ENCODE measurements at places on chromosomes 6 and 20.

DNA sequence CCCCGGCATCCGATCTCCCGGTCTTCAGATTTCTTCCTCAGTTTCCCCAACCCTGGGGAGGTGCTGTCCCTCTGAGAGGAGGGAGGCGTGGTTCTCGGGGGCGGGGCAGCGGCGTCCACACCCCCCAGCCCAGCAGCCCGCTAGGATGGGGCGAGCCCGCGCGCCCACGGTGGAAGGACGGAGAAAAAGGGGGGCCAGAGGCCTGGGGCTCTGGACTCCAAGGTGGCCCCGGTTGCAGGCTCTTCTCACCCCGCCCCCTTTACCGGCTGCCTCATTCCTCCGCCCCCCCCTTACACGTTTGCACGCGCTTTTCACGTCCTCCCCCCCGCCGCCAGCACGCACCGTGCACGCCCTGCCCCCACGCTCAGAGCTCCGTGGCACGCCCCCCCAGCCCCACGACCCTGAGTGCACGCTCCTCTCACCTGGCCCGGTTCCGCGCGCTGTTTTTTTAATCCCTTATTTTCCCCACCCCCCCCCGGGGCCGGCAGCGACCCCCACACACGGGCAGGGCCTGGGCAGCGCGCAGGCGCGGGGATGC lies 402 bp downstream of the ZBTB12 start:
- DNase-seq, result peak; percentile 50

DNA sequence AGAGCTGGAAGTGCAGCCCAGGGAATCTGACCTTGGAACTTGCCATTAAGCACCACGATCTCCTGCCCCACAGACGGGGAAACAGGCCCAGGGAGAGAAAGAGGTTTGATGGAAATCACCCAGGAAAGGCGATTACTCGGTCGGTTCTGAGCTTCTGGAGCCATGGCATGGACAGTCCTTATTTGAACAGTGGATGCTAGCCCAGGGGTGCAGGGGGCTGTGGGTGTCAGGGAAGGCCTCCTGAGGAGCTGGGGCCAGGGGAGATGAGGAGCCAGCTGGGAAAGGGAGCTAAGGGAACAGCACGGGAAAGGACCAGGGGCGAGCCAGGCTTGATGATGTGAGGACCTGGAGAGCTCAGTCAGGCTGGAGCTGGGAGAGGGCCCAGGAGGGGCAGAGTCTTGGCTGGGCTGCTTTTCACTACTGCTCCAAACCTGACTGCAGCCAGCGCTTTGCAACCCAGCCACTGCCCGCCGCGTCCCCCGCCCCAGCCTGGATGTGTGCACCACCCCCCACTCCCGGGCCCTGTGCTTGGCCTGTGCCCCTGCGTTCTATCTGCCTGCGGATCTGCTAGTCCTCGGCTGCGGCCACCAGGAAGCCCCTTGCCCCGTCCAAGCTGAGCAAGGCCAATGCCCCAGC lies 17.8 kb downstream of the SUN5 start:
- no peak for DNase-seq

DNA sequence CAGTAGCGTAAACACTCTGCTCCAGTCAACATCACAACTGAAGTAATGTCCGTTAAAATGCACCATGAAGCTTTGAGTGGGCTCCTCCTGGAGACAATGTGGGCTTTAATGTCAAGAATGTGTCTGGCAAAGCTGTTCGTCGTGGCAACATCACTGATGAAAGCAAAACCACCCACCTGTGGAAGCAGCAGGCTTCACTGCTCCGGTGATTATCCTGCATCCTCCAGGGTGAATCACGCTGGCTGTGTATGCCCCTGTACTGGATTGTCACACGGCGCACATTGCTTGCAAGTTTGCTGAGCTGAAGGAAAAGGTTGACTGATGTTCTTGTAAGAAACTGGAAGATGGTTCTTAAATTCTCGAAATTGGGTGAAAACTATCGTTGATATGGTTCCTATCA lies 128.5 kb downstream of the MOXD1 start:
- no peak for DNase-seq

DNA sequence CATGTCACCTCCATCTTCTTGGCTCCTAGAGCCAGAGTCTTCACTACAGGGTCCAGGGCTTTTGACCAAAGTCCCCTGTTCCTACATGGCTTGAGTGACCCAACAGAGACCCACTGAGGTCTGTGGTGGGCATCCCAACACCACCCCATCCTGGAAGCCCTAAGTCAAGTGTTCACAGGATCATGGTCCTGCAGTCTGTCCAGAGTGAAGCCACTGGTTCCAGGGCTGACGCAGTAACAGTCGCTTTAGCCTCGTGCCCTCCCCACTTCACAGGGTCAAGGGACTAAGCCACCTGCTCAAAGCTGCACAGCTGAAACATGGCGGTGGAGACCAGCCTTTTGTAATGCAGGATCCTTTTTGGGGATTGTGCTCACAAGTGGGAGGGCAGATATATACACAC lies 133.9 kb downstream of the JPH2 start:
- no peak for DNase-seq

Data from stimulated activated CD4-positive, alpha-beta T cell treated with anti-CD3 and anti-CD28 coated beads, TNF-alpha, amount 100 ng/mL, for 4 hours (primary cell).